GM10248 (cell line): ENCODE measurements at places on chromosomes 2 and 18.

DNA sequence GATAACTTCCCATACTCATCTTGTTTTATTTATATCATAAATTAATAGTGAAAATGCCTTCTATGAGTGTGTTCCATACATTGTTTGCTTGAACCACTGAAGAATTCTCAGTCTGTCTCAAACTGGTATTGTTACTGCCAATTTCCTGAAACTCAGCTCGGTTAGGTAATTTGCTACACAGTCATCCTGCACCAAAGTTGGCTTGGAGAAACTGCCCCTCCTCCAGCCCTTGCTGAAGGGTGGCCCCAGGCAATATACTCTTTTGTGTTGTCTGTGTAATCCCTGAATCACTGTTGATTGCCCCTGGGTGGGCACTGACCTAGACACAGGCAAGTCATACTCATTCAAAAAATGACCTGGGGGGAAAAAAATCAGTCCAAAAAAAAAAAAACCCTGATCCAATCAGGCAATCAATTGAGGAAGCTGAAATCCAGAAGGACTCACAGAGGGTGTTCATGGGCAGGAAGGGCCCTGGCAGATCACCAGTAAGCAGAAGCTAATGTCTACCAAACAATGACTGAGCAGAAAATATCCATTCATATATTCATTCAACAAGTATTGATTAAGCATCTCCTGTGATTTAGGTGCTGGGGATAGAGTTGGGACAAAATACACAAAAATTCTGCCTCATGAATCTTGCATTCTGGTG, 3.8 kb upstream of the SESTD1 start:
- no peak for DNase-seq

DNA sequence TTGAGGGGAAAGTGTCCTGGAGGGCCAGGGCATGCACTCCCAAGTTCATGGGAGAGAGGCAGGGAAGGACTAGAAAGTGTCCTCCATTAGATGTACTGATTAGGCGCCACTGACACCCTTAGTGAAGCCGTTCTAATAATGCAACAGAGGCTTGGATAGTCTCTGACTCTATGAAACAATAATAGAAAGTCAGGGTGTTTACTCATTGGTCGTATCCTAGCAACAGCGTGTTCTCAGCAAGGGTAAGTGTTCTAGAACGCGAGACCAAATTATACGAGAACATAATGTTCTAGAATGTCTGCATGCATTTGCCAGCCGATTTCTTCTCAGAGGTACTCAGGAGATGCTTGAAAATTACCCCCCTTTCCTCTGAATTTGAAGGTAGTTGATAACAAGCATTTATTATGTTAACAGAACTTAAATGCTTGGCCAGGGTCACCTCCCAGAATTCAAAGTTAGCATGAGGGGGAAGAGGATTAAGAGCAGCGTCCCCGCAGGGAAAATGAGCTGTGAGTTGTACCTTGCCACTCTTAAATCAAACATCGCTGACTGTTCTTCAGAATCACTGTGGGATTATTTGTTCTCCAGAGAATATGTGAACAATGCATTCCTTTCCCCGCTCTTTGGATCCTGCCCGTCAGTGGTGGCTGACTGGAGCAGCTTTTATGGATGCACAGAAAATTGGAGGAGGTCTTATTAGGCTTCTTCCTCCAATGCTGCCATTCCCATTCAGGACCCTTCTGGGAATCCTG, 33.7 kb upstream of the PDIA6 start:
- no peak for DNase-seq

- peak; percentile 45 for DNase-seq
These were observed 58.1 kb downstream of the MYO3B start for GRCh38 chr2:170235860-170236679.

DNA sequence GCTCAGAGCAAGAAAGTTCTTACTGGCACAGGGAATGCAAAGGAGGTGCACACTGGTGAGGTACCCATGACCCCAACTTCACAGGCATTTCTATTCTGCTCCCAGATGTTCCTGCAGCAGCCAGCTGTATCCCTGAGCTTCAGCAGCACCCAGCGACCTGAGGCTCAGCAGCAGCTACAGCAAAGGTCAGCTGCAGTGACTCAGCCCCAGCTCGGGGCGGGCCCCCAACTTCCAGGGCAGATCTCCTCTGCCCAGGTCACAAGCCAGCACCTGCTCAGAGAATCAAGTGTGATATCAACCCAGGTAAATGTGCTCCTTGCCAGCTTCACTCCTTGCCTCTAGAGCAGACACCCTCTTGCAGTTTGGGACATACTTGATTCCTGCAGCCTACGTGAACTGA, 14.1 kb upstream of the RPL31 start:
- no peak for DNase-seq

DNA sequence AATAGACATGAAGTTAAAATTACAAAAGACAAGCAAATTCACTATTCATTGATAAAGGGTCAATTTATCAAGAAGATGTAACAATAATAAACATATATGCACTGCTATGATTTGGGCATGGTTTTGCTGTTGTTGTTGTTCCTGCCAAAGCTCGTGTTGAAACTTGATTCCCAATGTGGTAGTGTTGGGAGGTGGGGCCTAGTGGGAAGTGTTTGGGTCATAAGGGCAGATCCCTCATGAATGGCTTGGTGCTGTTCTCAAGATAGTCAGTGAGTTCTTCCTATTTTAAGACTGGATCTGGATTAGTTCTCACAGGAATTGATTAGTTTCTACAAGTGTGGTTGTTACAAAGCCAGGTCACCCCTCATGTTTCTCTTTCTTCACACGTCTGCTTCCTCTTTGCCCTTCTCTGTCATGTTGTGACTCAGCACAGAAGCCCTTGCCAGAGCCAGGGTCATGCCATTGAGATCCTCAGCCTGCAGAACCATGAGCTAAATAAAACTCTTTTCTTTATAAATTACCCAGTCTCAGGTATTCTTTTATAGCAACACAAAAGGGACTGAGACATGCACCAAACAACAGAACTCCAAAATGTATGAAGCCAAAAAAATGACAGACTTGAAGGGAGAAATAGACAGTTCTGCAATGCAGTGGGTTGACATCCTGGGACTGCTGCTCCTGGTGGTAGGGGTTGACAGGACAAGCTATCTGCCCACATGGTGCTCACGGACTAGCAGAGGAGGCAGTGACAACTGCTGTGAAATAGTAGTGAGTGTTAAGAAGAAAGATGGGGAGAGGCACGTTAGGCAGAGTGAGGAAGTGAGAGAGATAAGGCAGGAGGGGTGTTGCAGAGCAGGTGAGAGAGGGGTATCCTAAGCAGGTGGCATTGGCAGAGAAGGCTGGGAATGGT, 18.6 kb upstream of the SKA1 start:
- peak; percentile 34 for DNase-seq

- DNase-seq = no peak
These were observed 84.9 kb upstream of the ST8SIA3 start for GRCh38 chr18:57267368-57267925.

- DNase-seq = no peak
These were observed 1341.3 kb upstream of the LRRTM1 start for GRCh38 chr2:81645745-81646301.

DNA sequence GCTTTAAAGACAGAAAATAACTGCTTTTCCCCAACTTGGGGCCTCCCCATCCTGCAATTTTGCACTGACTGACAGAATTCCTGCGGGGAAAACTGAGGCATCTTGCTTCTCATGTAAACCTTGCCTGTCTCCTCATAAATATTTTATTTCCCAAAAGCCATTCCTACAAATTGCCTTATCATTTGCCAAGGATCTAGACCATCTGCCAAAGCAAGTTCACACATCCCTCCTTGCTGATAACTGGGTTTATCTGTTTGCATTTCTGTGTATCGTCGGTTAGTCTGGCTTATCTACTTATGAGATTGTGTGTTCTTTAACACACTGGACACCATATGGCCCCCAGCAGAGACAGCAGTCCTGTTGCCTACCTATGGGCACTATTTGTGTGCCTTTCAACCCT, 3.0 kb upstream of the CNGA3 start:
- DNase-seq = no peak

GRCh38 chr2:173354582-173355131, at the start of gene CDCA7:
Gene CDCA7 (plus strand): TSS chr2:173354872. CDS start chr2:173354964, 92 bp downstream.
- peak; percentile 85 for DNase-seq

GRCh38 chr2:8743261-8743660, 61.4 kb downstream of the ID2 start:
- DNase-seq = no peak

GRCh38 chr18:46437061-46437460, 220.0 kb downstream of the LOXHD1 start:
- no peak for DNase-seq

- DNase-seq = no peak
These were observed 32.5 kb upstream of the SOS1 start for GRCh38 chr2:39153312-39153711.

DNA sequence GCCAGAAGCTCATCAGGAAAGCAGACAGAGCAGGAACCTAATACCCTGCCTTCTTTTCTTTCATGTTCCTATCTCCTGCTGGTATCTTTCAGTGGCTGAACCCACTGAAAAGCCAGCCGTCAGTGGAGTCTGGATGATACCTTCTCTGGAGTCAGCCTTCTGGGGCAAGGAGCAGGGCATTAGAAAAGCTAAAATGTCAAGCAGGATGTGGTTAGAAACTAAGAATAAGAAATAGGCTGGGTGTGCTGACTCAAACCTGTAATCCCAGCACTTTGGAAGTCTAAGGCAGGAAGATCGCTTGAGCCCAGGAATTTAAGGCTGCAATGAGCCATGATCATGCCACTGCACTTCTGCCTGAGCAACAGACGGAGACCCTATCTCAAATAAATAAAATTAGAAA, 642.0 kb upstream of the FSHR start:
- DNase-seq = no peak

DNA sequence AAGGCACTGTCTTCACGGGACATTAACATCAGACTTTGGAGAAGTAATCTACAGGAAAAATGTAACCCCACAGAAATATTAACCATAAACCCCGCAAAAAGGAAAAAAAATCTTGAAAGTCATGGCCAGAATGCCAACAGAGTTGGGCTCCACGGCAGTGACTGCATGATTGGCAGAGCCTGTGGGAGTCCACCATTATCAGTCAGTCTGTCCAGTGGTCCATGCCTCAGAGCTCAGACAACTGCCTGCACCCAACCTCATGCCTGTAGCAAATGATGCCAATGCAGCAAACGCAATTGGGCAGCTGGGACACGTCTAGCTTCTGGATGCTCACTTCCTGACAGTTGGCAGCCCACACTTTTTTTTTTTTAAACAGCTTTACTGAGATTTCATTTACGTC, 5.1 kb upstream of the PPIG start:
- DNase-seq = no peak

DNA sequence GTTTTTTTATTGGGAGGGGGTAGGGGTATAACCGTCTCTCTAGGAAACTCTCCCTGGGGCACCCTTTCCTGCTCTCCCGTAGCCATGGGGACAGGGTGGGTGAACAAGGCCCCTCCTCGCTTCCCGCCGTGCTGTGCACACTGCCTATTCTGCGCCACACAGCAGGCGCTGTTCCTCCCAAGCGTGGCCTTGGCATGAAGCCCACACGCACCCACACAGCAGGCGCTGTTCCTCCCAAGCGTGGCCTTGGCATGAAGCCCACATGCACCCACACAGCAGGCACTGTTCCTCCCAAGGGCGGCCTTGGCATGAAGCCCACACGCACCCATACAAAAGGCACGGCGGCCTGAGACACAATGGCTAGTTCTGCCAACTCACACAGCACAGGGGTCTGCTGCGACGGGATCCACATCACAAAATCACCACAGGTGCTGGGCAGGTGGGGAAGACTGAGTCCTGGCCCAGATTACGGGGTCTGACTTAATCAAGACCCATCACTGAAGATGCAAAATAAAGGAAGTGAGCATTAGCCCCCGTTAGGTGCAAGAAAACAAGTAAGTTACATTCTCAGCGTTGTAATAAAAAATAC, 46.6 kb upstream of the TPO start:
- no peak for DNase-seq

GRCh38 chr2:187129306-187129705, 280.3 kb upstream of the ZSWIM2 start:
- DNase-seq = no peak

GRCh38 chr18:69674966-69675365, 272.7 kb downstream of the CD226 start:
- DNase-seq = no peak

DNA sequence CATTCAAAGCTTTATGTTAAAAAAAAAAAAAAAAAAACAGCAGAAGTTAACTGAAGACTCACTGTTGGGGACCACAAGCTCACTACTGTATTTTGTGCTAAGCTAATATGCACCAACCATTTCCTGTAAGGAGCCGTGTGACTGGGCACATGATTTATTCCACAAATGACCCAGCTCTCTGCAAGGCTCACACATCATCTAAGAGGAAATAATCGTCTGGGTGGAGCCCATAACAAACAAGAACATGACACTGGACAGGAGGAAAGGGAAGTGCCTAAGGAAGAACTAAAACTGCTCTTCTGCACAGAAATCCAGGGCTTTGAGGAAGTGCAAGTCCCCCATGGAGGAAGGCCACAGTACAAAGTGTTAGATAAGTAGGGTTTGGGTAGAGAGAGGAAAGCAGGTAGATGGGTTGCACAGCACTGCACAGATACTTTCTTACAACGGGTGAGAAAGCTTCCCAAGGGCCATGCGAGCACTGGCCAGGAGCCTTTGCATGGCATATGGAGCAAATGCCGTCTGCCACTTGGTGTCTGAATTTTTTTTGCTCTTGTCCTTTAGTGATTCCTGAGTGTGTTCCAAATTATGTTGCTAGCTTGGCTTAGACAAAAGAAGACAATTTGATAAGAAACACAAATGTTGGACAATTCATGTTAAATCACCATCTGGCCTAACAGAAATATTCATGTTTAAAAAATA, 24.4 kb downstream of the NFE2L2 start:
- DNase-seq = no peak

DNA sequence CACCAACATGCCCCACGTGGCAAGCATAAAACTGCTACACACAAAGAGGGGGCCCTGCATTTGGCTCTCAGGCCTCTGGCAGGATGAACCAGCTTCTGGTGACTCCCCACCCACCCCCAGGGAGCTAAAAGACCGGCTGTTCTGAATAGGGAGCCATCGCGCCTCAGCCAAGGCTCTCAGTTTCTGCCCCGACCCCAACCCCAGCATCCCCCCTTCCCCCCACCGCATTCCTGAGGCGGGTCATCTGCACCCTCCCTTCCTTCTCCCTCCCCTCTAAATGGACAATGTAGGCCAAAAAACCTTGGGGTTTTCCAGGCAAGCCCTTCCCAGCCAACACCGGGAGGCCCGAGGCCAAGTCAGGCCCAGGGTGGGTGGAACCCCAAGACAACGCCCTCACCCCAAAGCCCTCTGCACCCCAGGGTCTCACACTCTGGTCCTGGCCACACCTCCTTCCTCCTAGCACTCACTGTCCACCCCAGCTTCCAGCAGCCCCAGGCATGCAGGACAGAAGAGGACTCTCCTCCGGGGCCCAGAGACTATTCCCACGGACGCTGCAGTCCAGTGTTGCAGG, 5.7 kb downstream of the CYP26B1 start:
- DNase-seq = no peak

GRCh38 chr18:50301074-50301473, 13.6 kb upstream of the CXXC1 start:
- no peak for DNase-seq

- DNase-seq = no peak
These were observed 34.4 kb downstream of the ACAA2 start for GRCh38 chr18:49778826-49779465.
